Fibroblast of skin of scalp (primary cell): ENCODE measurements at places on chromosomes 2 and 18.

DNA sequence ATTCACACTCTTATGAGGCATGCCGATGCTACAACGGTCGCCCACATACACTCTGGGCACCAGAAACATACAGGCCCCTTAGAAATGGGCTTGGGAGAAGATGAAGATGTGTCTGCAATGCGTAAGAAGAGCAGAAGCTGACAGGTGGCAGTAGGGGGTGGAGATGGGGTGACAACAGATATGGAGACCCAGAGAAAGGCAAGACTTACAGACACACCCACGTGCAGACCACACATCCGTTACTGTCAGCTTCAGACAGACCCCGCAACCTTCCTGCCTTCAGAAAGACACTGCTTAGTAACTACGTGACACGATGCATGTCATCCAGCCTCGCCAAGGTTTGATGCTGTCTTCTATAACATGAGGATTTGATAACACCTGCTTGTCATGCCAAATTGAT is 89.5 kb downstream of the ZFP36L2 start:
- DNase-seq = no peak

GRCh38 chr2:28991021-28991420 is 9.9 kb downstream of the TOGARAM2 start:
- DNase-seq = peak; percentile 31

DNA sequence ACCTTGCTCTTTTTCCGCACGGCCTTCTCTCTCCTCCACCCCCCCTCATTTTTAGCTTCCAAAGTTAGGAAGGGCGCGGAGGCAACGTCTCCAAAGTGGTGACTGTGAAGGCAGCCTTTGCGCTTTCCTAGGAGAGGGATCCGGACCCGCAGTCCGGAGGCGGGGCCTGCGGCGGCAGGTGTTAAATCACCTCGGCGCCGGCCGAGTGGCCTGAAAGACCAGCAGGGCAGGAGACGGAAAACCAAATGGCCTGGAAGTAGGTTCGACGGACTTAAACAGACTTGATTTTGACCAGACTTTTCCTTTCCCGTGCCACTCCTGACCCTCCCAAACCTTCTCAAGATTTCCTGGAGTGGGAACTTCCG is 615 bp downstream of the GORASP2 start:
- DNase-seq = peak; percentile 9

GRCh38 chr2:60068755-60069154 is 484.7 kb downstream of the BCL11A start:
- no peak for DNase-seq

- DNase-seq = no peak
Measured at GRCh38 chr2:231646476-231646875, 53.8 kb downstream of the TEX44 start.

- DNase-seq = peak; percentile 58
Measured at GRCh38 chr2:37671816-37672103, 318 bp upstream of the CDC42EP3 start.

DNA sequence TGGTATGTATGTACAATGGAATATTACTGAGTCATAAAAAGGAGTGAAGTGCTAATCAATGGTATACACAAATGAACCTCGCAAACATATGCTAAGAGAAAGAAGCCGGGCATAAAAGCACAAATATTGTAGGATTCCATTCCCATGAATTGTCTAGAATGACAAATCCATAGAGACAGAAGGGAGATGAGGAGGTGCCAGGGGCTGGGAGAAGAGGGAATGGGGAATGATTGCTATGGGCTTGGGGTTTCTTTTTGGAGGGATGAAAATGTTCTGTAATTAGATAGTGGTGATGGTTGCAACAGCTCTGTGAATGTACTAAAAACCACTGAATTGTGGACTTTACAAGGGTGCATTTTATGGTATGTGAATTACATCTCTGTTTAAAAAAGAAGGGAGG is 73.5 kb downstream of the GLI2 start:
- peak; percentile 90 for DNase-seq

- DNase-seq = no peak
Measured at GRCh38 chr2:240077442-240077841, 24.1 kb upstream of the OR6B3 start.

- peak; percentile 11 for DNase-seq
Measured at GRCh38 chr2:225597911-225598310, 198.4 kb downstream of the NYAP2 start.

- no peak for DNase-seq
Measured at GRCh38 chr2:161725297-161725696, 101.1 kb downstream of the SLC4A10 start.

DNA sequence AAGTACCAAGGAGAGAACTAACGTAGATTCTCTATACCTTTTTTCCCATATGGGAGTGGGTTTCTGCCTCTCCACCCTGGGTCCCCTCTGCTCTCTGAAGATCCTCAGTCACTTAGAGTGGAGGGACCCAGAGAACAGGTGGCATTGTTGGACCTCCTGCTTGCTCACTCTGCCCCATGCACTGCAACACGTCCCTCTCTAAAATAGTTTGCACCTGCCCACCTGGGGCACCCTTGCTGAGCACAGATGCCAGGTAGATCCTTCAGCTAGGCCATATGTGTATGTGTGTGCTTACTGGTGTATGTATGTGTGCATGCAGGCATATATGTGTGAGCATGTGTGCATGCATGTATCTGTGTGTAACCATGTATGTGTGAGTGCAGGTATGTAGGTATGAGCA is 2.2 kb downstream of the IL36RN start:
- DNase-seq = no peak

DNA sequence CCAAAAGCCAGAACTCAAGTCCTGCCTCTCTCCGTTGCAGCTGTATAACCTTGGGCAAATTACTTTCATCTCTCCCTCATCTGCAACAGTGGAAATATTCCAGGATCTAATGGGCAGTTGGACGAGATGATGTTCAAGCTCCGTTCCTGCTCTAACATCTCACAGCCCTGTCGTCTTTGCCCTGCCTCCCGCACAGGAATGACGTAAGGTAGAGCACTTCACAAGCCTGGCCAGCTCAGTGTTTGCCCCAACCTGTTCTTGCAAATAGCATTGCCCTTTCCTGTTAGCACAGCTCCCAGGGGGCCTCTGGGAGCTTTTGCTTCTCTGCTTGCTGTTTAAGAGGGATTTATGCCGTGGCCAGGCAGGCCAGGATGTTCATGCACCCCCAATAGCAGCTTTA is 107.9 kb downstream of the KLHL29 start:
- no peak for DNase-seq

GRCh38 chr18:27540111-27540510 is 355.0 kb upstream of the CHST9 start:
- no peak for DNase-seq

DNA sequence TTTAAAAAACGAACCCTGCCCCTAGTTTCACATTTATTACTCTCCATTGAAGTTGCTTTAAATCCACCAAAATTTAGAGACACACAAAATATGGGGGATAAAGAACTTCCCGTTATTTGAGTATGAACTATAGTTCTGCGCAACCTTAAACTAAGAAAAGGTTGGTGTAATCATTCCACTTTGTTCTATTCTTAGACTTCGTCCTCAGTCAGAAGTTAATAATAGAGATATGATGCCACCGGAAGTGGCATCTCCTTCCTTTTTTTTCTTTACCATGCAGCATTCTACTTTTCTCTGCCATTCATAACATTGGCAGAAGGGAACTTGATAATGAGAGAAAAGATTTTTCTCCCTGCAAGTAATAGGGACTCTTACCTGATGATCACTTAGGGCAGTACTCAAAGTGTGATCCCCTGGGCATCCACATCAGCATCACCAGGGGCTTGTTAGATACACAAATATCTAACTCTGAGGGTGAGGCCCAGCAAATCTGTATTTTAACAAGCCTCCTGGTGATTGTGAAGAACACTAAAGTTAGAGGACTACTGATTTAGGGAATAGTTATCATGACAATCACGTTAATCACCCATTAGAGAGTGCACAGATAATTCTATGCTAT is 147.7 kb upstream of the DTNA start:
- DNase-seq = no peak

- DNase-seq = no peak
Measured at GRCh38 chr2:204187229-204188083, 250.9 kb downstream of the ICOS start.

GRCh38 chr2:98921062-98921461 is 15.0 kb downstream of the CRACDL start:
- no peak for DNase-seq

- DNase-seq = peak; percentile 73
Measured at GRCh38 chr2:30272761-30273573, 41.6 kb downstream of the LBH start.

- DNase-seq = no peak
Measured at GRCh38 chr2:72678024-72678423, 147.8 kb downstream of the EXOC6B start.

DNA sequence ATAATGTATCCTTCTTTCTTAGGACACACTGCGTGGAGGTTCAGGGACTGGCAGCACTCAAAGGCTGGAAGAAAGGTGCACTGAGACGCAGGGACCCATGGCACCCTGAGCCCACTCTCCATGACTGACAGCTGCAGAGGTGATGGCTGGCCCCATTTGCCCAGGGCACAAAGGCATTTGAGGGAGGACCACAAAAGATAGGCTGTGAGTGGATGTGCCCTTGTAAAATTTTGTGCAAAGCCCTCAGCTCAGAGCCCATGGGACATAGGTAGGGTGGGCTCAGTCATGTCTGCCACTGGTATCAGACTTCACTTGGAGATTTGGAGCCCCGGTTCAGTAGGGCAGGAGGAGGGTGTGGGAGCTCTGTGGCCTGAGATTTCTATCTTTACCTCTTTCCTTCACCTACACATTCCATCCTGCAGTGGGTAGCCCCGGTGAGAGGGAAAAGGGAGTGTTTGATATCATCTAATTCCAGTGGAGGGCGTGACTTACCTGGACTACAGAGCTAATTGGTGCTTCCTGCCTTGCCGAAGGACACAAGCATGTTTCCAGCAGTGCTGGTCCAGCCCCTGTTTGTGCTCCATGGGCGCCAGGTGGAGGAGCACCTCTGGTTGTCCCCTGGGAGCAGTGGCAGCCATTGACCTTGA is 312.2 kb downstream of the EN1 start:
- DNase-seq = no peak

GRCh38 chr2:69517410-69517809 is 80.2 kb upstream of the NFU1 start:
- no peak for DNase-seq

- no peak for DNase-seq
Measured at GRCh38 chr2:230930928-230931555, 6.0 kb upstream of the GPR55 start.

DNA sequence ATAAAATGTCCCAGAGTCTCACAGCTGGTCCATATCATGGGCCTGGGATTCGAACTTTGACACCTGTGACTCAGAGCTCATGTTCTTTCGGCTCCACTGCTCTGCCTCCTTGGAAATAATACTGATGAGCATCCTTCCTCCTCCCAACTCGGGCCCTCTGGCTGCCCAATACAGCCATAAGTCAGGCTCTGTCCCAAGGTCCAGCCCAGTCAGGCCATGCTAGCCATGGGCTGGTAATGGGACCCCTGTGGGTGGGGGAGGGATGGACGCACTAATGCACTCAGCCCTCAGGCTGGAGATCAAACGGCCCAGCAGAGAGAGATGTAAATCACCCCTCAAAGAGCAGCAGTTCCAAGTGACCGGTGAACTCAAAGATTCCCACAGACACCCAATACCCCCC is 61.1 kb downstream of the DDX1 start:
- no peak for DNase-seq

DNA sequence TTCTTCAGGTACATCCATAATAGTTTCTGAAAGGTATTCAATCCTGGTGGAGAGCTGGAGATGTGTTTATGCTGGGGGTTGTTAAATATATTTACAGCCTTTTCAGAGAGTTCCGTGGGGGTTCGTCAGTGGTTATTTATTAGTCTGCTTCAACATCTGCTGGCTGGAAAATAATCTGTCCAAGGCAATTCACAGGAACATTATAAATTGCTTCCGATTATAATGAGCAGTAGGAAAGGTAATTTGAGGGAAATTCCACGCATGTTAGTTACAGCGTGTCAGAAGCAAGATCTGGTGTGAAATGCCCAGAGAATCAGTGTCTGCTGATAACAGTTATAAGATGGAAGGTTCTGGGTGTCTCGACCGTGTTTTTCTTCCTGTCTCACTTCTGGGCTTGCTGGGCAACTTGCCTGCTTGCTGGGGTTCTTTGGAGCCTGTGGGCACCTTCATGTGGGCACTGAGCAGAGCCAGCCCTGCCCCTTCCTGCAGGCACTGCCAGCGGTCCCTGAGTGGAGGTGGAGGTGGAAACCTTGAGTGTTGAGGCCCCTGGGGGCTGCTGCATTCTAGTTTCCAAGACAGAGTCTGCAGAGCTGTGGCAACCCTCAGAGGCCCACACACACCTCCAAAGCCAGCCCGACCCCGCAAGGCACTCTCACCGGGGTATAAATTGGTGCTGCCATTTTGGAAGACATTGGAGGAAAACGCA is 185.7 kb downstream of the FAM210A start:
- no peak for DNase-seq

DNA sequence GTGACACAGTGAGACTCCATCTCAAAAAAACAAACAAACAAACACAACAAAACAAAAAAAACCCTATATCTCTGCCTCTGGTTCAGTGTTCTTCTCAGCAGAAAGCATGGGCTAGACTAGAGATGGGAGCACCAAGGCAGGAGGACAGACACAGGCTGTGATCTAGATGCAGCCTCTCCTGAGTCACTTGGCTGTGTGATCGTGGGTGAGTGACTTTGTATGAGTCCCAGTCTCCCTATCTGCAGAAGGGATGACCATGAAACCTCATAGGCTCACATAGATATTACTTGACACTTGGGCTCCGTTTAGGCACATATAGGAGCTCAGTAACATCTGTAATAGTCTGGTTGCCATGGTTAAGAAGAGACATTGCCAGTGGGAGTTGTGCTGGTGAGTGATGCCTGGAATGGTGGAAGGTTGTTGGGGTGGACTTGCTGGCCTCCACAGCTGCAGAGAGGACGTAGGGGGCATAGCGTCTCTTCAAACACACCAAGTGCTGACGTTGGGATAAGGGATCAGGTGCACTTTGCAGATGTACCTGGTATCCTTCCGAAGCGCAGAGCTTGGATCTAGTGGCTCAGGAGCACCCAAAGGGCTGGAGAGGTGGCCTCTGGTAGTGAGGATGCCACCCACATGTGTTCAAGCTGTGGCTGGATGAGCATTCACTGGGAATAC is 318.9 kb upstream of the HS6ST1 start:
- DNase-seq = no peak

DNA sequence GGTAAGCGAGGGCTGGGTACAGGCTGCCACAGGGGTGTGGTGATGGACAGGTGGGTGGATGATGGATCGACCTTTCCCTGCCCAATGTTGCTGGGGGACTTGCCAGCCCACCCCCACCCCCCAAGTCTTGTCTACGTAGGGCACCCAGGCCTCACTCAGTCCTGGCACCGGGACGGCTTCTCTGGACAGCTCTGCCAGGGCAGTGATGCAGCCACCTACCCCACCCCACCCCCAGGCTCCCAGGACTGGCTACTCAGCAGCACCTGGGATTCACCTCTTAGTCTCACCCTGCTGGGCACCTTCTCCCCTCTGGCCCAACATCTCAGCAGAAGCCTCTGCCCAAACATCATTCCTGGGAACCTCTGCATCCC is 55.7 kb downstream of the ANKMY1 start:
- no peak for DNase-seq
